Activated naive CD4-positive, alpha-beta T cell treated with anti-CD3 and anti-CD28 coated beads, Interleukin-2, amount 10 ng/mL, durations not matched to agents 7 days and 5 days (primary cell): ENCODE measurements at places on chromosomes 2 and 18.

DNA sequence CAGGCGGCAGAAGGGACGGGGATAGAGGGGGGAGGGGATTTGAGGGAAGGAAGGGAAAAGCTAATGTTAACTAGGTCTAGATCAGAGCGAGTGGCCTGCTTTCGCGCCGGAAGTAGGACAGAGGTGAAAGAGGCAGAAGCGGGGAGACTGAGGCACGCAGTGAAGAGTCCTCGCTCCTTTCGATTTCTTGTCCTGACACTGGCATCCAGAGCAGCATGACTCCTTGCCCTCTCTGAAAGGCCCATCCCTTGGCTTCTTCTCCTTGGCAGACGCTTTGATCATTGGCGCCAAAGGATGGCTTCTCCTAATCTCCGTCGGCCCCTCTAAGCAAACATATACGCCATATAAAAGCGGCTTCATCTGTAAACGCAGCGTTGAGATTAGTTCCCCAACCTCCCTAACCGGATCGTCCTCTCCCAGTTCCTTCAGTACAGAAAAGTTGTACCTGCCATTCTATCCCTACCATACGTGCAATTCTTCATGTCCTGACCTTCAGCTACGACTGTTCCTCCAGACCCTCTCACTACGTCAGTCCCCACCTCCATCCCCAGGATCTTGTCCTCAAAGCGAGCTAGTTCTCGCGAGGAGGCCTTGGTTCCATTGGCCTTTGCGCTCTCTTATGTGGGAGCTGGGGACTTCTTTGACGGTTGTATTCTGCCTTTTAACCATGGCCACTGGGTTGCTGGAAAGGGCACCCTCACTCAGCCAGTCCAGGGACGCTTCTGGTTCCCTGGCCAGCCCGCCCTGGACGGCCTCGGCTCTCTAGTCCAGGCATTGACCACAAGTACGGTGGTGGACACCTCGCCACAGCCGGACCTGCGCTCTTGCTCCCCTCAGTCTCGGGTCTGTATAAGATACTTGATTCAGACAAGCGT is 857 bp upstream of the NEUROD1 start:
- DNase-seq, result no peak

- DNase-seq, result no peak
These were observed 30.3 kb downstream of the SULT1C4 start for GRCh38 chr2:108407864-108408729.

DNA sequence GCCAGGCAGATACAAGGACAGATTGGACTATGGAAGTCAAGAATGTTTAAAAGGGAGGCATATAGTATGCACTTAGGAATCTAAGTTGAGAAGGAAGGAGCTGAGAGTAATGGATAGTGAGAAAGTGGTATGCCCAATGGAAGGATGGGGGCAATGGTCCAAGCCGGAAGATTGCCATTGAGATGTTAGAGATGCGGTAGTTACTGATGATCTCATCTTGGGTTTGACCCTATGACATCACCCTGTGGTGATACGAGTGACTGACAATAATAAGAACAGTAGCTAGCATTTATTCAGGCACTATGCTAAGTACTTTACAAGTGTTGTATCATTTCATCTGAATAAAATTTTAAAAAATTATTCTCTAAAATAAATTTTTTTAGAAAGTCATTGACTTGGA is 38.5 kb upstream of the ACMSD start:
- DNase-seq, result no peak

DNA sequence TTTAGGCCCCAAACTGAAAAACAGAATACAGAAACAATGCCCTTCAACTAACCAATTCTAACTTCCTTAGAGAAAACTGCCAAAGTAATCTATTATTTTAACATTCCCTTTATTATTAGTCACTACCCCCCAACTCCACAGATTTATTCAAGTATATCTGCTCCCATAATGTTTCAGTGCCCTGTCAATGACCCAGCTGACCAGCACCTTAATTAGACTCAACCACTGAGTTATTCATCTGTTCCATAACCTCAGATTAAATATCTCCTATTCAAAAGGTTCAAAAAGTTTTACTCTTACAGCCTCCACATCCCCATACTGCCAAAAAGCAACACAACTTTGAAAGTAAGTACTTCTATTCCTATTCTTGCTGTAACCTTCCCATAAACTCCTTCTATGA is 202.4 kb downstream of the EXOC6B start:
- no peak for DNase-seq

DNA sequence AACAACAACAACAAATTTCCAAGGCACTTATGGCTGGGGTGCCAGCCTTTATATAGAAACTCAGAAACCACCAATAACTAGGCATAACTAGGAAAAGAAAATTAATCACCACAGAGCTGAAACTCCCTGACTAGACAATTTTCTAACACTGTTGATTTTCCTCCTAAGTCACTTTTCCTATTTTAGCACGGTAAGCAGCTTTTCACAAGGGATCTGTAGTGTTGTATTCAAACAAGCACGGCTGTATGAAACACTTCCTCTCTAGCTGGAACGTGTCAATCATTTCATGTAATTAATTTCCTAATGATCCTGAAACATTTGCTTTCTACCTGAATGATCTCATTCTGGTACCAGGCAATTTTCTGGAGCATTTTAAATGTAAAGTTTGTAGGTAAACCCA is 645.0 kb downstream of the IRS1 start:
- DNase-seq, result no peak

DNA sequence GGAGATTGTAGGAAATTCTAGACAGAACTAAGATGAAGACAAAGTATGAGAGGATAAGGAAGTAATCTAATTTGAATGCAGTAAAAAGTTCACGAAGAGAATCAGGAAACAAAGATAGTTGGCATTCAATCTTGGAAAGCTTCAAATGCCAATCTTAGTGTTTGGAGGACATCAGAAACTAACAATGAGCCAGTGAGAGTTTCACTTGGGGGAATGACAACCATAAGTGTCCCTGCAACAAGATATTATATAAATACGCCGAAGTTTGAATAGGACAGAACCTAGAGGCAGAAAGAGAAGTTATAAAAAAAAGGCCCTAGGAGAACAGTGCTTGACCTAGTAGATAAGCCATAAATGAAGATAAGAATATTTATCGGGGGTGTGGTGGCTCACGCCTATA is 11.1 kb downstream of the SNRPG start:
- DNase-seq, result no peak

DNA sequence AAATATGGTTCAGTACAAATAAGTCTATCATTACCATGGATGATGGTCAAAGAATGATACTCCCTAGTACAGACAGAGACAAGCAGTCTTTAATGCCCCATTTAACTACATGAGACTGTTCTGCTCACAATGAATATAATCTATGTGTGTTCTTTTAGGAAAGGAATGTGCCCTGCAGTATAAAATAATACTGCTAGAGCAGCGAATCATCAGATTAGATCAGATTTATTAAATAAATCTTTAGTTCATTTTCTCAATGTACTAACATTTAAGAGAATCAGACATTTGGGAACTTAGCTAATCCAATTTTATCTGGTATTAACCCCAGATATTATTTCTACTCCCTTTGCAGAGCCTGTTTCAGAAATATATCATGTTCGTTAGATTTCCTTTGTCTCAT is 272.0 kb upstream of the GCFC2 start:
- no peak for DNase-seq

DNA sequence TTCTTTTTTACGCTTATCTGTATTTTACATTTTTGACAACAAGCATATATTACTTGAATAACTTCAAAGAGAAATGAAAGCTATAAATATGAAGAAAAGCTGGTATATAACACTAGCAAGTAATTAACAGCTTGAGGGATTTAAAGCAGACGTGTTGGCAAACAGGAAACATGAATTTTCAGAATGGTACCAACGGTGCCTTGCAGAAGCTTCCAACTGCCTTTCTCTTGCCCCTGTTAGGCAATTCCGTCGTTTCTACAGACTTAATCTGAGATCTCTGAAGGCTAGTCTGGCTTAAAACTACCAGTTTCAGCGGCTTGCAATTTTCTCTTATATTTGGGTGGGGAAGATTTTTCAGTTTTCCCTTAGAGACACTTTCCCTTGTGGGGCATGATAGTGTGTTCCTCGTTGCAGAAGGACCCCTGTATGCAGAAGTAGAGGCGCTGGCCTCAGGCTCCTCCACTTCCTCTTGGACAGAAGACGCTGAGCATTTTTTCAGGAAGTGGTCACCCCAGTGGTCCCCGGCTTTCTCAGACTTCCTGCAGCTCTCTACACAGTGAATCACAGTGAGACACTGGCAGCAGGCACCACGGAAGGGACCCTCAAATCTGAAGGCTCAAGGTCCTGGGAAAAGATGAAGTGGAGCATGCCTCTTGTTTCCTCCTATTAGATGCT is 56.2 kb upstream of the SLC16A14 start:
- no peak for DNase-seq

DNA sequence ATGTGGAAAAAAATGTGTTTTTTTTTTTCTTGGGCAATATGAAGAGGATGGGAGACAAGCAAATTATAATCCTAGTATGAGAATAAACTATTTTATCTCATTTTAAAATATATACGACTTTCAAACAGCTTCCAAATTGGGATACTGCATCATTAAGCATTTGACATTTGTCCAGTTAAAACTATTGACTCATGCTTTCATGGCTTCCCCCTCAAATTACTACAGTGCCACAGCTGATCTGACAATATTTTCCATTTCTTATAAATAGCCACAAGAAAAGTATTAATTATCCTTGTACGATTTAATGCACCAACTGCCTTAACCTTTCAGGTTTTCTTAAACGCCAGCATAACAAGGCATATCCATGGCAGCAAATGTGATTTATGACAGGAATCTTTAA is 1134.8 kb upstream of the ZEB2 start:
- no peak for DNase-seq

GRCh38 chr2:136376211-136376610 is 258.3 kb upstream of the CXCR4 start:
- DNase-seq, result no peak

DNA sequence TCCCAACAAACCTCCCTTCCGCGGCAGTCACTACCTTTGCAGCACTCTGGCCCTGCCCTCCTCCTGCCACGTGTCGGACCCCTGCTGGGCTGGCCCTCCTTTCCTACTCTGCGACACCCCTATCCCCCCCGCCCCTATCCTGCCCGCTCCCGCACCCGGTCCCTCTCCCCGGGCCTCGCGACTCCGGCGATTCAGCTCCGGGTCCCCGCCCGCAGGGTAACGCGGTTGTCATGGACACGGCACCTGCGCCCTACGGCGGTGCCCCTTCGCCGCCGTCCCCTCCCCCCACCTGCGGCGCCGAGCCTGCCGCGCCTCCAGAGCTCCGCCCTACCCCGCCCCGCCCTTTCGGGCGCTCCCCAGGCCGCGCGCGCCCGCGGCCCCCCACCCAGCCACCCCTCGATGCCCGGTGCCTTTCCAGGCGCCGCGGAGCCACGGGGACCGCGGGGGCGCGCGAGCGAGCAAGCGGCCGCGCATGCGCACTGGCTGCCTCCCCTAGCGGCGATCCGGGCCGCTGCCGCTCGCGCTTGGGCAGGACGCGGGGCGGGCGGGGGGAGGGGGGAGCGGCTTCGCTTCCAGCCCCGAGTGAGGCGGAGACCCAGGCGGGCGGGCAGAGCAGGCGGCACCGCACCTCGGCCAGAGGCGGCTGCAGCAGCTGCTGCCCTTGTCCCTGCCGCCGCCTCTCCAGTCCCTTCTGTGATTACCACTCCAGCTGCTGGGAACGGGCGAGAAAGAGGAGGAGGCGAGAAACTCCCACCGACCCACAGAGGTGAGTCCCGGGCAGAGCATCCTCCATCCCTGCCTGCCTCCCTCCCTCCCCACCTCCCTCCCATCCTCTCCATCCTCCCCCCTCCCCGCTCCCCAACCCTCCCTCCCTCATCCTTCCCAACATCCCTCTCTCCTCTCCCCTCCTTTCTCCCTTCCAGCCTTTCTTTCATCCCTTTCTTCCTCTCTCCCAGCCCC is at the start of gene CTNNA2:
CTNNA2 (plus strand) TSS at position 610 of the 960 bp plus-strand sequence.
- DNase-seq, result peak; percentile 21

DNA sequence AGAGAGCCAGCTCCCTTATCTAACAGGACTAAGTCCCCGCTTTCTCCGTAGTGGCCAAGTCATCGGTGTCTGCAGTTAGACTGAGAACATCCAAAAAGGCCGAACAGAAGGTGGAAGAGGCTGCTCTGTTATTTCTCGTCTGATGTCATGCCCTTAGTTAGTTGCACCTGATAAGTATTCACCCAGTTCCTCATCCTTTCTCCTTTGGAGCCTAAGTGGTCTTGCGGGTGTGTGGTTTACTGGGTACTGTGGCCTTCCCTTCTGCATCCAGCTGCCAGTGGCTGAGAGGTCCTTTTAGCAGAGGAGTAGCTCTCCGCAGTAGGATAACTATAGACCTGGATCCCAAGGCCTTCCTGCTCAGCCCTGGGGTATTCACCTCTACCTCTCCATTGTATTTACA is 211.6 kb downstream of the BCL2 start:
- no peak for DNase-seq

GRCh38 chr2:144128130-144128746 is 391.7 kb downstream of the ZEB2 start:
- DNase-seq, result no peak

DNA sequence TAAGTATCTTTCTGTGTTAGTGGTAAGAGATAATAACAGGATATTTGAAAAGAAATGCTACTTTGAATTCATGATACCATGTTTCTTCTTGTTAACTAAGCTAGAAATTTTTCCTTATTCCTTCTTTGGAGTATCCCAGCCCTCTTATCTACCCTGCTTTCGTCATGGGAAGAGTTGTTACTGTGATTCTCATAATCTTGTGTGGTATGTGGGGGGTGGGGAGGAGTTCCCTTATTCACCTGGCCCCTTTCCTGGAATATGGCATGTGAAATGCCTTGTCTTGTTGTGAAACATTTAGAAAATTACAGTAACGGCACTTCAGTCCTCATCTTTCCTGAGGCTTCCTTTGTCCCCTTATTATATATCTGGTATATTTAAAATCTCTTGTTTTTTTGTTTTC is 129.9 kb downstream of the NCOA1 start:
- DNase-seq, result no peak

DNA sequence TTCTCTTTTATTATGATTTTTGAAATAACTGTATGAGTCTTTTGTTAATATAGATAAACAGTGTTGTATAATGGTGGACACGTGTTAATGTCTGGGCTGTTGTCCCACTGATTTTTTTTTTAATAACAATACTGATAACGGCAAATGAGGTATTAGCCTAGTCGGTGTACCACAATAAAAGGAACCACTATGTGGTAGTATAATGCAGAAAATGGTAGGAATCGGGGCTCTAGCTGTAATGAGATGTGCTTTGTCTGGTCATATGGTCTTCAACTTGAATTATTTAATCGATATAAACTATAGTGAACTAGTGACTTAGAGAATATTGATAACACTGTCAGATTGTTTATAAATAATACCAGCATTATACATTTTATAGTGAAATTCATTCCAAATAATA is 517.9 kb upstream of the SPHKAP start:
- DNase-seq, result no peak

GRCh38 chr18:77316008-77316407 is 66.4 kb downstream of the GALR1 start:
- DNase-seq, result no peak

DNA sequence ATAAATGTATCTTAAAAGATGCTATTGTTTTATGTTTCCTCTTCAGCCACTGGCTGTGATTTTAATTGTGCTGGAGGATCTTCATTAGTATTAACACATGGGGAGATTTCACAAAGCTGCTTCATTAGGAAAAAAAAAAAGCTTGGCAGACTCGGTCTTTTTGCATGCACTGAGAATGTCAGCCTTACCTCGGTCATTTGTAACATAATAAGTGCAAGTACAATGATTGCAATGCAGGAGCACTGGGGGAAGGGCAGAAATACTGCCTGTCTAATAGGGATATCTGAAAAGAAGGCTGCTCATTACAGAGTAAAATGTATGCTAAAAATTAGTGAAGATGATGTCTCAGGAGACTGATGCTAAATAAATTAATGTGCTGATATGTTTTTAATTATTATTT is 1.3 kb upstream of the BAZ2B start:
- DNase-seq, result no peak
